ENCODE measurements at places on chromosomes 1 and 21.

DNA sequence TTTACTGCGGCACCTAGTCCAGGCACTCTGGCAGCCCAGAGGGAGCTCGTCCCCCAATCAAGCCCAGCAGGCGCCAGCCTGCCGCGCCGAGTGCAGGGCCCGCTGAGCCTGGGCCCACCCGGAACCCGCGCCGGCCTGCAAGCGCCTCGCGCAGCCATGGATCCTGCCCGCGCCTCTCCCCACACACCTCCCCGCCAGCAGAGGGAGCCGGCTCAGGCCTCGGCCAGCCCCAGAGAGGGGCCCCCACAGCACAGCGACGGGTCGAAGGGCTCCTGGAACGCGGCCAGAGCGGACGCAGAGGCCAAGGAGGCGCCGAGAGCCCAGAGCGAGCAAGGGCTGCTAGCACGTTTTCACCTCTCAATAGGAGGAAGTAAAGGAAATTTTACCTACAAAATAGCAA lies 767.0 kb downstream of the MRPL39 start:
- DNase-seq: no peak

DNA sequence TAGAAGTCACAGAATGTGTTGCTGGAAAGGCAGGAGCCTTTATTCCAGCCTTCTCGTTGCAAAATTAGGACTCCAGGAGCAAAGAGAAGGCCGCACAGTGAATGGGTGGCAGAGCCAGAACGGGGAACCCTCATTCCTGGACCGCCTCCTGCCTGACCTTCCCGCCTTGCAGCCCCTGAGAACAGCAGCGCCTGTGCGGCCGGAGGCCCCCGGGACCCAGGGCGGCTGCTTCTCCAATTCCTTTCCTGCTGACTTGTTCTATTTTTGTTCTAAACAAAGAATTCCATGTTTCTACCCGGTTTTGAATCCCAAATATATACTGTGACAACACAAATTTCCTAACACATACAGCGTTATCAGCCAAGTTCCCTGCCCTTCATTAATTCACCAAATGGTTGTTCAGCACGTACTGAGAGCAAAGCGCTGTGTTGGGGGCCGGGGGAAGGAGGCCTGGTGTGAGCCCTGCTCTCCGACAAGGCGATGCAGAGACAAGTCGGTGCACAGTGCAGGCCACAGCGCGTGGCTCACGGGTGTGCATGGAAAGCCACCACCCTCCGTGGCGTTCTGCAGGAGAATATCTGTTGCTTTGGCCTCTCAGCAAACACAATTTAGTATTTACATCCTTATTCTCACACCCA lies 31.9 kb upstream of the COL6A2 start:
- DNase-seq: peak; percentile 6

GRCh38 chr1:116123837-116124533 lies 12.8 kb downstream of the MAB21L3 start:
- no peak for DNase-seq

GRCh38 chr1:11058595-11059154 lies 1.1 kb downstream of the SRM start:
- DNase-seq: no peak

DNA sequence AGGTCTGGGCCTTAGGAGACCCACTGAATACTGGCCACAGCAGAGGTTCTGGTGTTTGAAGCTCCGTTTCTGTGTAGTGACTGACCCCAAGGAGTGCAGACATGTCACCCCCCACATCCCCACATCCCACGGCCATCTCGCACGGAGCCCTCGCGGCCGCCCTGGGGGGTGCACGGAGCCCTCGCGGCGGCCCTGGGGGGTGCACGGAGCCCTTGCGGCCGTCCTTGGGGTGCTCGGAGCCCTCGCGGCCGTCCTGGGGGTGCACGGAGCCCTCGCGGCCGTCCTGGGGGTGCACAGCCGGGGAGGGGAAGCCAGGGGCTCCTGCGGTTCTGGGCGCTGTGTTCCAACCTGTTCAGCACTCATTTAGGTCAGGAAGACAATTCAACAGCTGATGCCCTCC lies 68.4 kb downstream of the SCCPDH start:
- DNase-seq: no peak

GRCh38 chr1:99784143-99784542 lies 17.7 kb upstream of the FRRS1 start:
- no peak for DNase-seq

- DNase-seq: peak; percentile 33
Measured at GRCh38 chr1:61082311-61083012, at the start of gene NFIA. TSS of gene NFIA (plus strand) at chr1:61082561.

DNA sequence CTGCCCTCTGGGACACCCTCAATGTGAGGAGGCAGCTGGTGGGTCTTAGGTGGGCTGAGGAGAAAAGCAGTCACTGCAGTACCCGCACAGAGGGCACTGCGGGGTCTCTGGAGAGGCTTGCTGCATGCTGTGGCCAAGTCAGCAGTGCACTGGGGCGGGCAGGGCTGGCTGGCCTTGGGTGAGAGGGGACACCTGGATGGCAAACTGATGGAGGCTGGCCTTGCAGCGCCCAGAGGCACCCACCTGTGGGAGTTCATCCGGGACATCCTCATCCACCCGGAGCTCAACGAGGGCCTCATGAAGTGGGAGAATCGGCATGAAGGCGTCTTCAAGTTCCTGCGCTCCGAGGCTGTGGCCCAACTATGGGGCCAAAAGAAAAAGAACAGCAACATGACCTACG lies 3.2 kb downstream of the ELF3 start:
- DNase-seq: no peak

DNA sequence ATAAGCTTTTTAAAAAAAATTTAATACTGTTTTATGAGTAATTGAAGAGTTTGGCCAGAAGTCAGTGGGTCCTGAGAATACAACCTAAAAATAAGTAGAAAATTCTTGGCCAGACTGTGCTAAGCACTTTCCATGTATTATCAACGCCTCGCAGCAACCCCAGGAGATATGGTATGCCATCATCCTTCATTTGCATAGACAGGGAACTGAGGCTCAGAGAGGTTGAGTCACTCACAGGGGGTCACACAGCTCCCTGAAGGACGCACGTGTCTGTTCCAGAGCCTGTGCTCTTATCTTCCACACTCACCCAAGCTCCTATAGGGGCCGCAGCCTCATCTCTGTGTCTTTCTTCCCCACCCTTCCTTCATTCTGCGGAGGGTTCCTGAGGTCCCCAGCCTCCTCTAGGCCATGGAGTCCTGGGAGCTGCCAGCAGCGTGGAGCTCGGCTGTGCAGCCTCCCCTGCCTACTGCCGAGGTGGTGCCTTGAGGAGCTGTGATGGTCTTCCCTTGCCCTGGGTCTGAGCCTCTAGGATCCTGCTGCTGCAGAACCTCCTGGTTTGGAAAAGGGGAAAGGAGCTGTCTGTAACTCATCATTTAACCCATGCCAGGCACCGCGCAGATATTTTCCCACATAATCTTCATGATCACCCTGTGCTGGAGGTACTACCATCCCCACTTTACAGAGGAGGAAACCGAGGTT lies 30.3 kb upstream of the ECE1 start:
- DNase-seq: no peak

GRCh38 chr1:83064589-83065242 lies 934.2 kb downstream of the TTLL7 start:
- DNase-seq: no peak

DNA sequence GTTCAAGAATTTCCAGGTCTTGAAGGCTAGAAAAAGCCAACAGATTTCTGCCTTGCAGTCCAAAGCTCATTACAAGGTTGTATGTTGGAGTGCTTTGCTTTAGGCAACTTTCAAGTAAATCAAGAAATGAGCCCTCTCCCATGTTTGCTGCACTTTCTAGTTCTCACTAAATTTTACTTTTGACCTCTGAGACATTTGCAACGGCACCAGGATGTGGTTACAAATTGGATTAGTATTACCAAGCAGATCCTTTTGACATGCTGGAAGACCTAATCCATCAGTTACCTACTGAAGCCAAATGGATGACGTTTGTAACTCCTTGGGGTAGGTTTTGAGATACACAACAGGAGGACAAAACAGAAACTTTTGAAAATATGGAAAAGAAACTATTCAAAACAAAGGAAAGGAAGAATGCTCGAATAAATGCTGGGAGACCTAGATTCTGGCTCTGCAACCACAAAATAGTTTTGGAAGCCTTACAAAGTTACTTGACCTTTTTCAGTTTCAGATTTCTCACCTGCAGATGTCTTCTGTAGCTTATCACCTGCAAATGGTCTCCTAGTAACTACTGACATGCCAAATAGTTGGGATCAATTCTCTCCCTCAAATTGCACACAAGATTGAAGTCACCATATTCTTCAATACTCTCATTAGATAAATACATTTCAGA lies 251.7 kb upstream of the ADGRL2 start:
- DNase-seq: no peak

DNA sequence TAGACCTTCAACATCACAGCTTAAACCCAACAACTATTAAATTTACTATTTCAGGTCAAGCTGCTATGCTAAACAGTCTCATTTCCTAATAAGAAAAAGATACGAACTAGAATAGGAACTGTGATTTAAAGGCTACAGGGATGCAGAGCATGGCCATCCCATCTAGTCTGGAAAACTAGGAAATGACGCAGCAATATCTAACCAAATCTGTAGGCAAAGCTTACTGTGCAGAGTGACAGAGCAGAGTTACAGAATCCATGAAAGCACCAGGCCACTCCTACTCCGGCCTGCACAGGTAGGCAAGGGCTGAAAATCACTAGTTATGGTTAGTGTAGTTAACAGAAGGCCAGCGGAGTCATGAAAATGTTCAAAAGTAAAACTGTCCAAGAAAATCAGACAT lies 2.1 kb downstream of the HLCS start:
- no peak for DNase-seq

GRCh38 chr1:50148142-50148923 lies 39.6 kb downstream of the ELAVL4 start:
- DNase-seq: no peak

GRCh38 chr1:27884006-27884954 lies 11.9 kb downstream of the THEMIS2 start:
- no peak for DNase-seq

DNA sequence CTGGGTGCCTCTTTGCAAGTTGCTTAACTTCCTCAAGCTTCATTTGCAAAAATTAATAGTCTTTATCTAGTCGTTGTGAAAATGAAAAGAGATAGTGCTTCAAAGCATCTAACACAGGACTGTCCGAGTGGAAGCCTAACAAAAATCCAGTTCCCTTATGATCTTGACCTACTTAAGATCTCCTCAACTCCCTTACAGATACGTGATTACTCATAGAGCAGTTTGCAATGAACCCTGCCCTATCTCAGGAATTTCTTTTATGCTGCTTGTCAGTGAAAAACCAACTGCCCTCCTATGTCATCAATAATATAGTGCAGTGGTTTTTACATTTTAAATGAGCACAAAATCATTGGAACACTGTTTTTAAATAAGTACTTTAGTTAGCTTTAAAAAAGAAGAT lies 314.3 kb downstream of the BACH1 start:
- no peak for DNase-seq

- DNase-seq: peak; percentile 26
Measured at GRCh38 chr1:61053712-61054600, 28.4 kb upstream of the NFIA start.

GRCh38 chr1:230986976-230987375 lies 8.1 kb downstream of the ARV1 start:
- DNase-seq: no peak

GRCh38 chr1:206098242-206098919 lies 18.8 kb downstream of the AVPR1B start:
- DNase-seq: no peak

- DNase-seq: no peak
Measured at GRCh38 chr21:44329086-44329889, 9.9 kb downstream of the CFAP410 start.

DNA sequence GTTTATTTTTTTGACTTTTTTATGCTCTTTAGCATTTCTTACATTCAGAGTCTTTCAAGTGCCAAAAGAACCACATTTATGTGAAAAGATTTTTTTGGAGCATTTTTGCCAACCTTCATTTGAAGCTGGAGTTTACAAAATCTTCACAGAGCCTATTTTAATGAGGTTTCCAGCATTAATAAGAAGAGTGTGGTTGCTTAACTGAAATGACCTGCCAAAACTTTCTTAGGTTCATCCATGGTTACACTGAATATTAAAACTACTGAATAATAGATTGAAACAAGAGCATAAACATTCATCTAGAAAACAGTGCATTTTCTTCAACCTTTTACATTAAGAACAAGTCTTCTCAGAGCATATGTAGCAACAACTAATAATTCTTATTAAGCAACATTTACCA lies 672.3 kb upstream of the CXADR start:
- DNase-seq: no peak

- DNase-seq: no peak
Measured at GRCh38 chr21:45819478-45820170, 161.9 kb upstream of the COL6A1 start.

GRCh38 chr1:233662575-233663304 lies 48.8 kb downstream of the KCNK1 start:
- DNase-seq: no peak

DNA sequence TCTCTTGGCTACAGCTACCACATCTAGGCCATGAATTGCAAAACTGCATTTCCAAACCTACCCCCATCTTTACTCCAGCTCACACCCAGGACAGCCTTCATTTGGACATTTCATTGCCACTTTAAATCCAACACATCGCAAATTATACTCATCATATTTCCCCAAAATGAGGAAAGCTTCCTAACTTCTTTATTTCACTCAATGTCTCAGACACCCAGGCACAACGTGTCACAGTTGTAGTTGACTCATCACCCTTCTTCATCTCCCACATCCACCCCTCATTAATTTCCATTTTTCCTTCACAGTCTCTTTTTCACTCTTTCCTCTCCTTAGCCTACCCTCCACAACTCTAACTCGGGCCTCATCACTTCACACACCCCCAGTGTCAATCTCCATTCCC lies 6.7 kb downstream of the OTUD7B start:
- no peak for DNase-seq

GRCh38 chr1:2126331-2127186 lies 68.0 kb downstream of the FAAP20 start:
- DNase-seq: no peak

DNA sequence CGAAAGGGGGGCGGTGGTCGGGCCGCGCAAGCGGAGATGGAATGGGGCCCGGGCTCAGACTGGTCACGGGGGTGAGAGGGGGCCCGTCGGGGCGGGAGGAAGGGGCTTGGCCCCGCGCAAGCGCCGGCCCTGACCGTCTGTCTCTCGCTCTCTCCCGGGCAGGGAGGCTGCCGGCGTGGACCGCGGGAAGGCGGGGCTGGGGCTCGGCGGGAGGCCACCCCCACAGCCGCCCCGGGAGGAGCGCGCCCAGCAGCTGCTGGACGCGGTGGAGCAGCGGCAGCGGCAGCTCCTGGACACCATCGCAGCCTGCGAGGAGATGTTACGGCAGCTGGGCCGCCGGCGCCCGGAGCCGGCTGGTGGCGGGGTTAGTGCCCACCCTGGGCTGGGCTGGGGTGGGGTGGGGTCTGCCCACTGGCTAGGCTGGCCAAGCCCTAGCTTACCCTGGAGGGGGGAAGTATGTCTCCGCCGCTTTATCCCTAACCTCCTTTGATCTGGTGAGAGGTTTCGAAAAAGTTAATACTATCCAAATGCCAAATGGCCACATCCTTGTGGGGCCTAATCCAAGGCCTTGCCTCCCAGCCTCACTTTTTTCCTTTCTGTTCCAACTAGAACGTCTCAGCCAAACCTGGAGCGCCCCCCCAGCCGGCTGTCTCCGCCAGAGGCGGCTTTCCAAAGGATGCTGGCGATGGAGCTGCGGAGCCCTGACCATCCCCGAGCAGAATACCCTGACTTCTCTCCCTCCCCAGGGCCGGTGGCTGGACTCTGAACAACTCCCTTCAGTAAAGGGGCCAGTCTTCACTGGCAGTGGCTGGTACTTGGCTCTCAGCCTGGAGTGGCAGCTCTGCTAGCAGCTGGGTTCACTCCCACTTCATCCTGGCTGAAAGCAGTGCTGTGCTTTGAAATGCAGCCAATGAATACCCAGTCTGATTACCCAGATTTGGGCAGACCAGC lies 636 bp upstream of the YRDC start:
- no peak for DNase-seq

GRCh38 chr1:59500950-59501742 lies 204.3 kb downstream of the FGGY start:
- DNase-seq: no peak

Measured in activated CD4-positive, alpha-beta memory T cell treated with anti-CD3 and anti-CD28 coated beads, Interleukin-2, amount 10 ng/mL, durations not matched to agents 7 days and 5 days (primary cell).